ENCODE measurements at places on chromosomes 16 and 17.
A peak's percentile ranks its signal among the peaks of the same experiment; 100 is the strongest.

GRCh38 chr16:85711982-85712587 is 23.3 kb upstream of the GINS2 start:
- DNase-seq = no peak

- DNase-seq = no peak
These were observed 83.7 kb downstream of the ITFG1 start for GRCh38 chr16:47377154-47377553.

- DNase-seq = peak; percentile 79
These were observed 7.2 kb downstream of the GRIN2C start for GRCh38 chr17:74852237-74853047.

DNA sequence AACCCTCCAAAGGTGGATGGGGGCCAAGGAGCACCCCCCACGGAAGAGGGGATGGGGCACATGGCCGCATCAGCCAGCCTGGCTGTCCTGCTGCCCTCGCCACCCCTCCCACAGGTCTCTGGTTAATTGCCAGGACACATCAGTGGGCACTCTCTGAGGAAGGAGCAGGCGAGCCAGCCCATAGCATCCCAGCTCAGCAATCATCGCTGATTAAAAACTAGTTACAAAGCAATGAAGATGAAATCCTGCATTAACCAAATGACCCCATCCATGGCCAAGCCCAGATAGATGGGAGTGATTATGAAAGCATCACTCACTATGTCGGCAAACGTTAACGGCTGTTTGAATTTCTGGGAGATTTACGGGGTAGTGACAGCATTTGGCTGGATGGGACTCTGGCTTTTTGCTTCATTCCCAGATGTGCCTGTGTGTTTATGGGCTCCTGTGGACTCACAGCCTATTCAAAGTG is 45.3 kb downstream of the CCDC182 start:
- DNase-seq = no peak

DNA sequence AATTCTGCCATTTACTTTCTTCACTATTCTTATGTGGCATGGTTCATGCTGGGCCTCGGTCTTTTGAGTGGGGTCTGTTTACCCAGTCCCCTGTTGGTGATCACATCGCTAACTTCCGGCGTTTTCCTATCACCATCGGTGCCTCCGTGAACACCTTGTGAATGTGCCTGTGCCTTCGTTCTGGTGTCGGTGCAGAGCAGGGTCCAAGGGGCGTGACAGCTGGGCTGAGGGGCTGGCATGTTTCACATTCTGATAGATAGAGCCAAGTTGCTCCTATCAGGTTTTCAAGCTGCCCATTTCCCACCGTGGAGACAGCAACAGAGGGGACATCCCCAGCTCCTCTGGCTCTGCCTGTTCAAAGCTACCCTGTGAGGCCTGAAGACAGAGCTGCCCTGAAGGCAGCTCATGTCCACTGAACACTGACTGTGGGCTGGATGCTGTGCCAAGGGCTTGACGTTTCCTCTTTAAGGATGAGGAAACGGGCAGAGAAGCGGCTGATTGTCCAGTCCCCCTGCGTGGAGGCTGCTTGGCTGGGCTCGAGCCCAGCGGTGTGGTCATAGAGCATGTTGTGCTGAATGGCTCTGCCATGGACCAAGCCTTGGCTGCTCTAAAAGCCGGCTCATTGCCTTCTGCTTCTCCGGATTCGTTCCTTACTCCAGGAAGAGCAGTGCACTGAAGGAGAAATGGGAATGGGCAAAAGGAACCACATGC is 17.0 kb downstream of the DHODH start:
- DNase-seq = no peak

DNA sequence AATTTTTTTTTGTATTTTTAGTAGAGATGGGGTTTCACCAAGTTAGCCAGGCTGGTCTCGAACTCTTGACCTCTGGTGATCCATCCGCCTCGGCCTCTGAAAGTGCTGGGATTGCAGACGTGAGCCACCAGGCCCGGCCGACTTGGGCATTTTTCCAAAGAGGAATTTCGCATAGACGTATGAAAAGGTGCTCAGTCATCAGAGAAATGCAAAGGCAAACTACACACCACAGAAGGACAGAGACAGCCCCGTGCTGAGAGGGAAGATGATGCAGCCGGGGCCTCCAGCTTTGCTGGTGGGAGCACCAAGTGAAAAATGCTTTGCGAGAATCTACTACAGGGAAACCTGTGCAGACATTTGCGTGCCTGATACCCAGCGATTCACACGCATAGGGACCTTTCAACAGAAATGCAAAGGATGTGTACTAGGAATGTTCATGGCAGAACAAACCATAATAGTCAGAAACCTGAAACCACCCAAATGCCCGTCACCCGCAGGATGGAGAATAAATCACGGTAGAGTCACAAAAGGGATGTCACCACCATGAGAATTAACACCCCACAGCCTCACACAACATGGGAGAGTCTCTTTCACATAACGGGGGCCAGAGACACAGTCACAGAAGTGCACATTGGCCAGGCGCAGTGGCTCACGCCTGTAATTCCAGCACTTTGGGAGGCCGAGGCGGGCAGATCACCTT is 5.2 kb downstream of the RAB40B start:
- DNase-seq = no peak

- no peak for DNase-seq
These were observed 82.6 kb downstream of the CDK5R1 start for GRCh38 chr17:32569171-32570080.

DNA sequence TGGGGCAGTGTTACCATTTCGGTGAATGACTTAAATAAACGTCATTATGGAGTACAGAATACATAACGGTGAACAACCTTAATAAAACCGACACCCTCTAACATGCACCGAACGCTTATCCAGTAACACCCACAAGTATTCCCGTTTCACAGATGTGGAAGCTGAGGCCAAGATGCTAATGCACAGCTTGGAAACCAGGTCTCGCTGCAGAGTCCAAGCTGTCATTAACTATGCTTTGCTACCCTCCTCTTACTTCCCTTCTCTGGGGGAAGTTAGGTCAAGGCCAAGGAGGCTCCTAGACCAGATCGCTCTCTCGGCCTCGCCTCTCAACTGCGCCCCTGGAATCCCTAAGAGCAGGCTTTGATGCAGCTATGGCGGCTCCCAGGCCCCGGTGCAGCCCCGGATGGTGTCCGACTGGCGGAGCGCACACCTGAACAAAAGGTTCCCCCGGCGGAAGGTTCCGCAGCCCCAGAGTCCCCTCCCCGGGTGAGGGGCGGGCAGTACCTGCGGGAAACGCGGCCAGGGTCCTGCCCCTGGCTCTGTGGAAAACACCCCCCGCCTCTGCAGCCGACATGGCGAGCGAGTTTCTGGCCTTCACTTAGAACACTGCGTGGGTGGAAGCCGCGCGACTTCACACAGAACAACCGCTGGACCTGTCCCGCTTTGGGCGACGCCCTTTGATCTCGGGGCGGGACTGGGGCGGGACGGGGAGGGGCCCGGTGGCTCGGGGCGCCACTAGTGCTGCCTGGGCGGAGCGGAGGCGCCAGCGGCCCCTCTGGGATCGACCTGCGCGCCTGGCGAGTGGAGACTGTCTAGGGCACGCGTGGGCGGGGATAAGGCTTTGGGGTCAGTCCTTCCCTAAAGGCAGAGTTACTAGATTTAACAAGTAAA is at the start of gene CPPED1:
CPPED1 (minus strand) TSS at position 685 of the 891 bp plus-strand sequence; CDS start at position 574, 111 bp downstream.
- DNase-seq = no peak

DNA sequence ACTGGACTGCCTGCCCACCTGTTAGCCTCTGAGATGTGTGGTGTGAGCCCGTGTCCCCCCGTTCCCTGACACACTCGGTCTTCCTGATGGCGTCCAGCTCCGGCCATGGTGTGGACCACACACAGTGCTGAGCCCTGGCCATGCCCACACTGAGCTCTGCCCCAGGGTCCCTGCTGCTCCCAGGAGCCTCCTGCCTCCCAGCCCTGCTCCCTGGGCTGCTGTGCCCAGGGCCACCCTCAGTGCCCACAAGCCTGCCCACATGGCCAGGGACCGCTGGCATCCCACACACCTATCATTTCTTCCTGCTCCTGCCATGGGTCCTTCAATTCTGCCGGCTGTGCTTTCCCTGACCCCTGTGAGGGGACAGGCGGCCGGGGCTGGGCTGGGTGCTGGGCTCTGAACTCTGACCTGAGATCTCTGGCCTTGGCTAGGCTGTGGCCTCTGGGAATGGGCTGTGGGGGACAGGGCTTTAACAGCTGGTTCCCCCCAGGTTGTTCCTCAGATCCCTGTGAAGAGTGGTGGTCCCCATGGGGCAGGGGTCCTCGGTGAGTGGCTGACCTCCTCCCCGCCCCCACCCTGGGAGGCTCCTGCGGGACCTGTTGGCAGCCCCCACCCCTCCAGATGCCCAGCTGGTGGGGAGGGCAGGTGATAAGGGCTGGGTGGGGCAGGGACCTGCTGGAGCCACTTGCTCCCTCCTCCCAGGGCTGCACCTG is 4.0 kb downstream of the CEMP1 start:
- DNase-seq = no peak

DNA sequence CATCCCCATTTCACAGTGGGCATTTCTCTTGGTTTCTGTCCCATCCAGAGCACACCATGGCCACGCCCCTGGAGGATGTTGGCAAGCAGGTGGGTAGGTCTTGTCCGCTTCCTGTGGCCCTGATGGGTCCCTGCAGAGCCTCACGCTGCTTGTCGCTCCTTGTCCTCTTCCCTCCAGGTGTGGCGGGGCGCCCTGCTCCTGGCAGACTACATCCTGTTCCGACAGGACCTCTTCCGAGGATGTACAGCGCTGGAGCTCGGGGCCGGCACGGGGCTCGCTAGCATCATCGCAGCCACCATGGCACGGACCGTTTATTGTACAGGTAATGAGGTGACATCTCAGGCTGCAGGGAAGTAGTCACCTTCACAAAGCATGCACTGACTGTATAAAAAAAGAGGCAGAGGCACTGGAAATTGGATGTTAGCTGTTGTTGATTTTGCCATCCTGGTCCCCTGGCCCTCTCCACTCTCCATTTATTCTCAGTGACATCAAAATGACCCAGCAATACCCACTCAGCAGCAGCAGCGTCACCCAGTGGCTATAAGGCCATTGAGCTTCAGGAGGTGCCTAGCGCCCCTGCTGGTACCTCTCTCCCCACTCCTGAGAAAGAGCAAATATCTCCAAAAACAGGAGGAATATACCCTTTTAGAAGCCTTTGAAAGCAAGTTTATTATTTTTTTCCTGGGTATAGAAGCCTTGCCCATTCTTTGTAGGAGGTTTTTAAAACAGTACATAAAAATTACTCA is 13.7 kb downstream of the METTL22 start:
- peak; percentile 66 for DNase-seq

GRCh38 chr17:61203671-61204131 is 195.9 kb upstream of the TBX2 start:
- DNase-seq = no peak

DNA sequence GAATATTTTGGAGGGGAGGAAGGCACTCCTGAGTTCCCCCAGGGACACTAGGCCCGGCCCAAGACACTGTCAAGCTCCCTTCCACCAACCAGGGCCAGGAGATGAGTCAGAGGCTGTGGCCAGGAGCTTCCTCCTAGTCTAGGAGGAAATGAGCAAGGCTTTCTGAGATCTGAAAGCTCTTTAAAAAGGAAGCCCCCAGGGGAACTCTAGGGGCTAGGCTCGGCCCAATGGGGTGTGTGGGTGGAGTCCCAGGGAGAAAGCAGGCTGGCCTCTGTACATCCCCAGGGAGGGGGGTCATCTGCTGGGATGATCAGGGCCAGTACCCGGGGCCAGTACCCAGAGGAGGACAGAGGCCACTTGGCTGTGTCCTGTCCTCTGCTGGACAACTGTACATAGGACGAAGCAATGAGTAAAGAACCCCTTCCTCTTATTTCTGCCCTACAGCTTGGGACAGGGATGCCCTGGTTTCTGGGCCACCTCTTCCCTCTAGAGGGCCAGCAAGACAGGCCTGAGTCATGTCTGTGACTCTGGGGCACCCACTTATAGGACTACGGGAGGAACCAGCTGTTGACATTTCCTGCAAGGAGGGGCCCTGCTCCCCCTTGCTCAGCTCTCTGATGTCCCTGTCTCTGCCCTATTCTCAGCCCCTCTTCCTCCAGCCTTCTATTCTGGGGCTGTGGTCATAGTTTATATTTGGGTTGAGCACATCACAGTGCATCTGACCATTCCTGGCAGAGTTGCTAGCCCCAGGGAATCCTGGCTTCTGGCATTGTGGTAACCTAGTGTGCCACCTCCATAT is 2.7 kb downstream of the FHOD1 start:
- no peak for DNase-seq

GRCh38 chr17:2018716-2019510 is 6.2 kb downstream of the RTN4RL1 start:
- DNase-seq = no peak
